ENCODE measurements at places on chromosomes 7 and 10.

DNA sequence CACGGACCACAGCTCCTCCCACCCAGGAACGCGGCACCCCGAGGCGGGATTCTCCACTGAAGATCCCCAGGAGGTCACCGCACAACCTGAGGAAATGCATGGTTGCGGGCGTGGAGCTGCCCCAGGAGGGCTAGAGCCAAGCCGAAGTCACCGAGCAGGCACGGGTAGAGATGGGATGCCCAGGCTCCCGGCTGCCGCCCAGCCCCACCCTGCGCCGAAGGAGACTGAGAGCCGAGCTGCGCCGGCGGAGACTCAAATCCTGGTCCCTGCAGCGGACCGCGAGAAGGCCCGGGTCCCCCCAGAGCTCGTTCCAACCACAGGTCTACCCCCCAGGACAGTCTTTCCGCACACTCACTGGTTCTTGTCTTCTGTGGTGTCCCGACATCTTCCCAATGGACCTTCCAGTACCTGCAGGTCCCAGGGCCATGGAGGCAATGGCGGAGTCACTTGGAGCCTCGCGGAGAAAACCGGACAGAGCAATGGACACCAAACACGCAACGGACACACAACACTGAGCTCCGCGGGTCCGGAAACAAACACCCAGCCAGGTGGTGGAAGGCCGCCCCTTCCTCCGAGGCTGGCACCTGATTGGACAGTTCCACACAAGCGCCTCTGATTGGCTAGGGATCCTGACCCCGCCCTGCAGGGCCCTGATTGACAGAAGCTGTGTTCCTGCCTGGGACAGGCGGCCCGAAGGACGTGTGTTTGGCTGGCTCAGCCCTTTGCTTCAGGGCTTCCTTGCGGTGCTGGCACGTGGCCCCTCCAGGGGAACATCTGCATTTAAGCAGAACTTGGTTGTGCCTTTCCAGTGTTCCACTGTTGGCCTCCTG is 331.9 kb upstream of the NUPR2 start:
- DNase-seq: no peak

DNA sequence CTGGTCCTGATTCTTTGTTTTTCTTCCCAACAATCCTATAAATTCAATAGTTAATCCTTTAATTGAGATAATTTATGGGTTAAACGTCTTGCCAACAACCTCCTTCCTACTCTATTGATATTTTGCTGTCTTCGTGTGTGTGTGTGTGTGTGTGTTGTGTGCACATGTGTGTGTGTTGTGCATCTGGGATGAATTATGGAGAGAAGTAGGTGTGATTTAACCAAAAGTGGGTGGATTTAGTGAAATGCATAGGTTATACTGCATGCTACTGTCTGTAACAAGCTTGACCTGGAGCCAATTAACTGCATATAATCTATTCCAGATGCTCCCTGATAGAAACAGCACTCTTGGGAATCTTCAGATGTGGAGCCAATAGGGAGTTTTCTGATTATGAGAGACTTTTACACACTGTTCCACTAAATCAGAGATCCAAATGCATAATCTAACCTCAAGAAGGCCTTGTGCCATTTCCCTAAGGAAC is 61.2 kb downstream of the SEMA3D start:
- DNase-seq: no peak

DNA sequence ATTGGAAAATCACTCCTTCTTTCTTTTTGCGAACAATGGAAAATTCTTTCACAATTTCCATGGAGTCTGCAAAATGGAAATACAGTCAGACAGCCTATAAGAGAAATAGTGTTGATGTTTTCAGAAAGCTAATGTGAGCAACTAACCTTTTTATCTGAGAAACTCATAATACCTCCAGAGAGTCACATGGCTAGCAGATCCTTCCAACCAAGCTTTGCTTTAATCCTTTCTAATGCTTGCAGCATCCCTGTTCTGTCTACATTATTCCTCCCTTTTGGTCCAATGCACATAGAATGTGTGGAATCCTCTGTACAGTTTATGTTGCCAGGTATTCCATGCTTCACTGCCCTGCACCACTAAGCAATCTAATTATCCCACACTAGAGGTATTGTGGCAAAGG is 717.5 kb upstream of the LRRN3 start:
- no peak for DNase-seq

GRCh38 chr10:60290558-60290957 is 99.1 kb downstream of the ANK3 start:
- DNase-seq: no peak

- DNase-seq: no peak
These were observed 42.7 kb downstream of the MMRN2 start for GRCh38 chr10:86914734-86915133.

- DNase-seq: no peak
These were observed 27.0 kb downstream of the PPP1R3A start for GRCh38 chr7:113891828-113892227.

GRCh38 chr10:37754538-37755323 is 102.7 kb downstream of the ZNF248 start:
- no peak for DNase-seq

- peak; percentile 12 for DNase-seq
These were observed 399.4 kb downstream of the PLXDC2 start for GRCh38 chr10:20215547-20216152.

- no peak for DNase-seq
These were observed 261.5 kb downstream of the SNX10 start for GRCh38 chr7:26553128-26553527.

GRCh38 chr7:41787651-41788350 is 84.9 kb upstream of the INHBA start:
- DNase-seq: no peak

GRCh38 chr7:119197877-119198527 is 973.5 kb downstream of the ANKRD7 start:
- peak; percentile 18 for DNase-seq

DNA sequence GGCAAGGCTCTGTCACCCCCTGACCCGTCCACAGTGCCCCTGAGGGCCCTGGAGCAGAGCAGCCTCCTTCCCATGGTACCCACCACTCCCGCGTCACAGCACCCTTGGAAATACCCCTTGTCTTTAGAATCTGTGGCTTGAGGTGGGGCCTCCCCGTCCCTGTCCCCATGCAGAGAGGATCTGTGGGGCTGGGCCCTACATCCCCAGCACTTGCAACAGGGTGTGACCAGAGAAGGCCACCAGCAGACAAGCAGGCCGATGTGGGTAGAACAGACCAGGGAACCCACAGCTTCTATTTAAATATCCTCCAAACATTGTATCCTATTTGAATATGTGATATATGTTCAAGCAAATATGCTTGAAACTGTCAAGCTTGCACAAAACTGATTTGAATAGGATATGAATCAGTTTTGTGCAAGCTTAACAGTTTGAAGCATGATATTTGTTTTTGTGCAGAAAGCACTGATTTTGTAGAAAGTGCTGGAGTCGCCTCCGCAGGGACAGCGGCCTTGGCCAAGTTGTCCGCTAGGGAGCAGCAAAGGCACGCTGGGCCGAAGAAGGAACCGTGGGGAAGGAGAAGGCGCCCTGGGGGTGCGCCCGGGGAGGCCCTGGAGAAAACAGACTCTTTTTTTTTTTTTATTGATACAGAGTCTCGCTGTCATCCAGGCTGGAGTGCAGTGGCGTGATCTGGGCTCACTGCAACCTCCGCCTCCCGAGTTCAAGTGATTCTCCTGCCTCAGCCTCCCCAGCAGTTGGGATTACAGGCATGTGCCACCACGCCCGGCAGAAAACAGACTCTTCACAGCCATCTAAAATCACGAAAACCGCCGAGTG is 2.2 kb downstream of the CFAP46 start:
- peak; percentile 48 for DNase-seq

- no peak for DNase-seq
These were observed 143.3 kb downstream of the HDAC9 start for GRCh38 chr7:18638594-18639452.

- no peak for DNase-seq
These were observed 20.9 kb downstream of the RAMP3 start for GRCh38 chr7:45178241-45179225.

DNA sequence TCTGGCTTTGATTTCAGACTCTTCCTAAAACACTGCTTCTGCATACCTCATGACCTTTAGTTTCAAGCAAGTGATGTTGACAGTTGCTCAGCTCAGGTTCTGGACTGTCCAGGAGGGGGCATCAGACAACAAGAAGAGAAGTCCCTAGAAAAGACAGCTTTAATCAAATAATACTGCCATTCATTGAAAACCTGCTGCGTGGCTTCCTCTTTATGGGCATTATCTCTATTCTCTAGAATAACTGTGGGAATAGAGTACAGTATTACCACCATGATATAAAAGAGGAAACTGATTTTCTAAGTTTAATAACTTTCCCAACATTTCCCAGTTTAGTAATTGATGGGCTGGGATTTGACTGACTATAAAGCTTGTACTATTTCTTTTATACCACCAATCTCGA is 170.4 kb downstream of the SNX13 start:
- peak; percentile 55 for DNase-seq

GRCh38 chr10:86292462-86293395 is 73.9 kb downstream of the GRID1 start:
- DNase-seq: no peak

DNA sequence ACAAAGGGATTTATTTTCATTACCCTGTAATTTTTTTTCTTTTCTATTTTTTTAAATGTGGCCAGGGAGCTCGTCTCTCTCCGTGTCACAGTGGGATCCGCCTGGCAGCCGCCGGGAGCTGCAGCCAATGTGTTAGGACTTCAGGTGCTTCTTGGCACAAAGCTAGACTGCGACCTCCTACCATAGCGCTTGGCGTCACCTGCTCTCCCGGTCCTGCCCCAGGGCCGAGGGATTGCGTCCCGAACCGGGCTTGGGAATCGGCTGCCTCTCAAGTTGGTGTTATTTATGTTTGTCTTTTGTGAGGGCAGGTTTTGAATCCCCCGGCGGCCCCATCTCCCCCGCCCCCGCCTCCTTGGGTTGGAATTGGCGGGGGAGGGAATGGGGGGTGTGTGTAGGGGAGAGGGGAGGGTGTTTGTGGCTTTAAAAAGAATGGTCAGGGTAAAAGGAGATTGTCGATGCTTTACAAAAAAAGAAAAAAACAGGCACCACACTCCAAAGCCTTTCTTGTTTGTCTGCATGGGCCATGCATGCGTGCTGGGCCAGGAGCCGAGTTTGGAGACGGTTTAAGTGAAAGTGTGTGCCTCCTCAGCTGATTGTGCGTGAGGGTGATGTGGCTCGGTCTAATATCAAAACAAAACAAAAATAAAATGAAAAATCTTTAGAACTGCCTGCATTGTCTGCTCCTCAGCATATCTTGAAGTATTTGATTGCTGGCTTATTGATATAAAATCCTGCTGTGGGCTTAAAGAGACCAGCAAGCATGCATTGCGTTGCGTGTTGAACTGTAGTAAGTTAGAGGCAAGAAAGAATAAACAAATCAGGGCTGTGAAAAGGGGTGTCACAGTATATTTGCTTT is 1.2 kb downstream of the PPP1R9A start:
- peak; percentile 76 for DNase-seq

DNA sequence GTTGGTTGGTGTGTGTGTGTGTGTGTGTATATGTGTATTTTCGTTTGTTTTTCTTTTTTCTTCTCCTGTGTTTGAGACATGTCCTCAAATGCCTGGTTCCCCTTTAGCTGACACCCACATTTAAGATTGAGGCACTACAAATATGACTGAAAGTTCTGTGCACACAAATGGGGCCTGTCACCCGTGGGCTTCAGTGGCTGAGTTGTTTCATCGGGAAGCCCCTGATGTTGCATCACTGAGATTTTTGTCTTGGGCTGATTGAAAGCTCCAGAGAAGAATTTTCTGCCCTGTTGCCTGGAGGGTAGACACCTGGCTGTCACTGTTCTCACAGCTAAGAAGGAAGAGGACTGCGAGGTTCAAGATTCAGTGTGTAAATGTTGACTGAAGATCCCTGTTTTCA is 283.8 kb upstream of the C7orf33 start:
- DNase-seq: no peak

GRCh38 chr7:137304624-137305235 is 38.8 kb downstream of the PTN start:
- no peak for DNase-seq

DNA sequence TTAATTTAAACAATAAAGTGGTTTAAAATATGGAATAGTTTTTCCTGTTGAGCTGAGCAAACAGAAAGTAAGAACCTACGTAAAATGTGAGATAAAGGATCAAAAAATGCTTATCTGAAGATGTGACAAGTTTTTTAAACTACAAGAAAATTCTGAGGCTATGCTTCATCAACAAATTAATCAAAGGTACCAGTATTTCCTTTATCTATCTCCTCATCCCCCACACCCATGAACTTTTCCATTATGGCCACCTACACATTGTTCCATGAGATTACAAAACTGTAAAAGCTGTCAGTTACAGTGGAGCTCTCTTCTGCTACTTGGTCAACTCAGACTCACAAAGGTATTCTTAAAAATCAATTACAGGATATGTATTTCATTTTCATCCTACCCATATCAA is 77.4 kb downstream of the ARHGAP12 start:
- DNase-seq: no peak

DNA sequence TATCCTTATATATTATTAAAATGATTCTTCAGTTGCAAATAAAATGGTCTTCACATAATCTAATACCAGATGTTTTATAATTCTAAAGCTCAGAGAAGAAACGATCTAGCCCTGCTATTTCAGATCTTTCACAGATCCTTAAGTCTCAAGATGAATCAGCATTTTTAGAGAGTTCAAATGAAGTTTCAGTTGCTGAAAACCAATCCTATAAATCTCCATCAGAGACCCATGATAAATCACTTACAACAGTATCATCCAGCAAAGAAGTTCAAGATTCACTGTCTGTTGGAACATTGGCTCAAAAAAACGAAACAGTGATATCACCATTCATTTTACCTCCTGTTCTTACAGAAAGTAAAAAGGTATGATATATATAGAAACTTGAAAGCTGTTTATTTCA is 137.0 kb downstream of the CCDC7 start:
- DNase-seq: no peak

DNA sequence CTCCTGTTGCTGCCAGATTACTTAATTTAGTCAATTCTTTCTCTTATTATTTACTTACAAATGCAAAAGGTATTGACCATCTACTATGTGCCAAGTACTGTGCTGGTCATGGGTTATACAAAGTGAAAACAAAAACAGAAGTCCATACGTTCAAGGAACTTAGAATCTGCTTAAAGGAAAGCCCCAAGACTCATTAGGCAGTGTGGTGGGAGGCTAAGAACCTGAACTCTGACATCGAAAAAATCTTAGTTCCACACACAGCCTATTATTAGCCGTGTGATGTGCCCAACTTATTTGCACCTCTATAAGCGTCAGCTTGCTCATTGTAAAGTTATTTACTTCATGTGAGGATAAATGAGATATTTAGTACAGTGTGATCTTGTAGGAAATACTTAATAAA is 227.4 kb upstream of the SORCS1 start:
- no peak for DNase-seq

- DNase-seq: no peak
These were observed 25.6 kb downstream of the PPIF start for GRCh38 chr10:79372871-79373270.

DNA sequence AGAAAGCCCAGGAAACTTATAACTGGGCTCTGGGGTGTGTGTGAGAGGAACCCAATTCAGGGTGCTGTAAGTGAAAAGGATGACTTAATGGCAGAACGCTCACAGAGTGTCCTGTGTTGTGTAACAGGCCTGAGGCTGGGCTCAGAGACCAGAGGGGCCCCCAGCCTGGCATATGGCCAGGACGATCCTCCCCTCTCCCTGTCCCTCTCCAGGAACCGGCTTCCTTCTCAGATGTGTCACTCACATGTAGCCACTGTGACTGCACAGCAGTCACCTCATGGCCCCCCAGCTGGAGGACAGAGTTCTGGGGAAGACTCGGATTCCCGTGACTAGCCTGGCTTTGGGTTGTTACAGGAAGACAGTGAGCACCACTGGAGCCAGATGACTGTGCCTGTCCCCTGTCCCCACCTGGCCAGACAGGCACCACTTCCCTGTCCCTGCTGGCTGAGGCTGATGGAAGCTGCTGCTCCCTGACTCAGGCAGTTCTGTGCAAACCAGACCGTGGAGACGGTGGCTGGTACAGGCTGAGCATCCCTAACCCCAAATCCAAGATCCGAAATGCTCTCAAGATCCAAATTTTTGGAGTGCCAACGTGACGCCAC is 220.5 kb downstream of the MLLT10 start:
- DNase-seq: no peak
